ENCODE measurements at places on chromosomes 7 and 10.

GRCh38 chr10:110774069-110775019, 97.4 kb upstream of the PDCD4 start:
- no peak for DNase-seq

GRCh38 chr7:1235501-1236131, 2.9 kb downstream of the UNCX start:
- DNase-seq: no peak

DNA sequence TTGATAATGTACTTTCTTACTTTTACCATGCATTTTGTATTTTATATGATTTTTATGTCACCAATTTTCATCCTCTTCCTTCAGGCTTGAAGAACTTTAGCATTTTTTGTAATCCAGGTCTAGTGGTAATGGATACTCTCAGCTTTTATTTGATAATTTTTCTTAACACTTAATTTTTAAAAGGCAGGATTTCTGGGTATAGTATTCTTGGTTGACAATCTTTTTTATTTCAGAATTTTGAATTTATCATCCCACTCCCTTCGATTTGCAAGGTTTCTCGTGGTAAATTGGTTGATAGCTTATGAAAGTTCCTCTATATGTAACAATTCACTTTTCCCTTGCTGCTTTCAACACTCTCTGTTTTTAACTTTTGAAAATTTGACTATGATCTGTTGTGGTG, 363.7 kb downstream of the HTR7 start:
- no peak for DNase-seq

DNA sequence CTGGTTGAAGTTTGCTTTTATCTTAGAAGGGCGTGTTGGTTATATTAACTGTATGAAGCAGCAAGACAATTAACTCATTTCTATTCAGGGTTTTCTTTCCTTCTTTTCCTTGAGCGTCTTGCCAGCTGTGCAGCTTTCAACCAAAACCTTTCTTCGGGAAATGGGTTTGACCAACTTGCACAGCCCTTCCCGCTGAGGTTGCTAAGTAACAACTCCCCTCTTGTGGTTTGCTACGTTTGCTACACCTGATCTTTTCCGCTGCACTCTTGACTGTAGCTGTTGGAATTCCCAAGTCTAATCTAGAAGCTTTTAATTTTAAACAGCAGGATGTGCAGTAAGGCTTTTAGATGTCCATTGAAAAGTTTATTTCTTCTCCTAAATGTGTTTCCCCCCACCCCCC, 116.9 kb downstream of the CDCA7L start:
- DNase-seq: no peak

- DNase-seq: peak; percentile 39
These were observed 571.2 kb downstream of the PTPRN2 start for GRCh38 chr7:158016180-158017097.
